Colonic mucosa (tissue), 4 donors: ENCODE measurements at places on chromosomes 1 and 21.

DNA sequence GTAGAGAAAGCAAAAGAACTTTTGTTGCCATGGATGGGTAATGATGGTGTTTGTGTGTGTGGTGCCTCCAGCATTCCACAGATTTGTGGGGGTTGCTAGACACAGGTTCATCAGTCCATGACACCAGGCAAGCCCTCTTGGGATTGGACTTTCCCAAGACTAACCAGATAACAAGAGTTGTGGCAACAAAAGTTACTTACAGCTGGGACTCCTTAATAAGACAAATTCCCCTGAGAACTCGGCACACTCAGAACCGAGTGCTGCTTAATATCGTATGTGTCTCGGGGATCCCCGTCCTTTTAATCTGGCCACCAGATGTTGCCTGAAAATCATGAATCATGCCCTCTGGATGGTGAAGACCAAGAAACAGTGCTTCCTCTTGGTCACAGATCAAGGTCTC, 193.3 kb downstream of the AJAP1 start:
- DNase-seq, result no peak

DNA sequence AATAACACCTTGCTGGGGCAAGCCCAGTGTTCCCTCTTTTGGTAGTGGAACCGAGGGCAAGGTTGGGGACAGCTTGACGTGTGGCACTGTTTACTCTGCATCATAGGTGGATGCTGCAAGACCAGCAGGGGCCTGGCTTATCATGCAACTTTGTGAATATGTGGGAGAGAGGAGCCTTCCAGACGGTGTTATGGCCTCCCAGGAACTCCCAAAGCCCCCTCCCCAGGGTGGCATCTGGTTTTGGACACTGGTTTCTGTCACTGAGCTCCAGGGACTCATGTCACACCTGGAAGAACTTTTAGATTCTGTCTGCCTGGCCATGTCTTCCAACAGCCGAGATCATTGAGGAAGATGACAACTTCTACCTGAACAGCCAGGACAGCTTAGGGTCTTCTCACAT, 1.4 kb upstream of the TLR5 start:
- no peak for DNase-seq

- DNase-seq, result peak; percentile 87
Measured at GRCh38 chr1:156053768-156054499, at the start of gene UBQLN4. Gene UBQLN4, minus strand, starts transcription at chr1:156053798. Its CDS starts 97 bp downstream, at chr1:156053701.

GRCh38 chr1:180623579-180624347, 8.1 kb upstream of the XPR1 start:
- no peak for DNase-seq

- no peak for DNase-seq
Measured at GRCh38 chr1:3431266-3431665, 23.2 kb upstream of the ARHGEF16 start.

DNA sequence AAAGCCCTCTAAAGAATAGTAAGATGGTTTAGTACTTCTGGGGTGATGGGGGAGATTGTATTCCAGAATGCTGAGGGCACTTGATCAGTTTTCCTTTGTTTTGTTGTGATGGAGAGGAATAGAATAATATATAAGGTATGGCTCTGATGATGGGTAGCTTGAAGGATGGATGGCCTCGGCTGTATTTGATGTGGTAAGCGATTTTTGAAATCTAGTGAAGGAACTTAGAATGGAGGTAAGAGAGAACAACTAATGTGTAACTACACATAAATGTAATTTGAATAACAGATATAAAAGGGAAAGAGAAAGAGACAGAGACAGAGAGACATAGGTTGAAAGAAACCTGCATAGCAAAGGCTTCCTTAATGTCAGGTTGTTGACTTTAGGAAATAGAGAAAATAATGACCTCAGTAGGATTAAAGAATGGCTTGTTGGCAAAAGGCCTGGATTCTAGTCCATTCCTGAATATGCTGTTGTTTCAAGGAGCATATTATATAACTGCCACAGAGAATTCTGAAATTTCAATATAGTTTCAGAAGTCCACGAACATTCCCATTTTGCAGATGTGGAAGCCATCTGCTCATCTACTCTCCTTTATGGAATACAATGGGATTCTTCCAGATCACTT, 58.7 kb downstream of the NIBAN1 start:
- DNase-seq, result no peak

- DNase-seq, result peak; percentile 92
Measured at GRCh38 chr1:43348809-43349593, 9.8 kb upstream of the CDC20 start.

GRCh38 chr1:156860113-156860627, 495 bp upstream of the NTRK1 start:
- peak; percentile 49 for DNase-seq
